NCI-H1694 treated with DMSO at 0.1 percent for 48 hours (cell line): ENCODE measurements at places on chromosomes 11 and 22.

GRCh38 chr11:32566517-32566916 lies 17.1 kb upstream of the EIF3M start:
- DNase-seq: no peak

DNA sequence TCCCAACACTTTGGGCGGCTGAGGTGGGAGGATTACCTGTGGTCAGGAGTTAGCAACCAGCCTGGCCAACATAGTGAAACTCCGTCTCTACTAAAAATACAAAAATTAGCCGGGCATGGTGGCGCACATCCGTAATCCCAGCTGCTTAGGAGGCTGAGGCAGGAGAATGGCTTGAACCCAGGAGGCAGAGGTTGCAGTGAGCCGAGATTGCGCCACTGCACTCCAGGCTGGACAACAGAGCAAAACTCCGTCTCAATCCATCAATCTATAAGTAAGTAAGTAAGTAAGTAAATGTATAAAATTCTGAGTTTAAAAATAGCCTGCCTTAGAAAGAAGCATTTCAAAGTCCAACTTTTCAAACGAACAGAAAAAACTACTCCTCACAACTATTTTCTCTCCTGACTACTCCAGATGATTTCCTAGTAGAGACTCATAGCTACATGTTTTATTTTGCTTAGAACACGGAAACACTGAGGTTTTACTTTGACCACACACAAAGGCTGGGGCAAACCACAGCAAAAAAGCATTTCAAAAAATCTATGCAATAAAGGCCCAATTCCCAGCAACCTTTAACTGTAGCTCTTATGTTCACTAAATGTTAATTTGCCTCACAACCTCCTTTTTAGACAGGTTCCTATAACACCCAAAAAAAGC lies 16.3 kb downstream of the SPTY2D1 start:
- no peak for DNase-seq

DNA sequence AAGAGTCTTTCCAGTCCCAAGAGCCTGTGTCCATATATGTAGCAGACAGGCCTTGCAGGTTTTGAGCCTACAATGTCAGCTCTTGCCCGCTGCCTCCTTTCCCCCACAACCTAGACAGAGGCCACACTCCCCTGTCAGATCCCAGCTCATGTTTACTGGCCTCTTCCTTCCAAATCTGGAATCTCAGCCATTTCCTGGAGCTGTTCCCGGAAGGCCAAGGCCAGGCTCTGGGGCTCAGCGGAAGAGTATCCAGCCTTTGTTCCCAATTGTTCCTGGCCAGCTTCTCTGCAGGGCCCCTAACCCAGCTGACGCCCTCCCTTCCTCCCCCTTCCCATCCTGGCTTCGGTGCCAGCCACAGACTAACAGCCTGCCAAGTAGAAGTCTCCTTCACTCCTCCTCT lies 1.0 kb upstream of the ROBO4 start:
- DNase-seq: no peak

DNA sequence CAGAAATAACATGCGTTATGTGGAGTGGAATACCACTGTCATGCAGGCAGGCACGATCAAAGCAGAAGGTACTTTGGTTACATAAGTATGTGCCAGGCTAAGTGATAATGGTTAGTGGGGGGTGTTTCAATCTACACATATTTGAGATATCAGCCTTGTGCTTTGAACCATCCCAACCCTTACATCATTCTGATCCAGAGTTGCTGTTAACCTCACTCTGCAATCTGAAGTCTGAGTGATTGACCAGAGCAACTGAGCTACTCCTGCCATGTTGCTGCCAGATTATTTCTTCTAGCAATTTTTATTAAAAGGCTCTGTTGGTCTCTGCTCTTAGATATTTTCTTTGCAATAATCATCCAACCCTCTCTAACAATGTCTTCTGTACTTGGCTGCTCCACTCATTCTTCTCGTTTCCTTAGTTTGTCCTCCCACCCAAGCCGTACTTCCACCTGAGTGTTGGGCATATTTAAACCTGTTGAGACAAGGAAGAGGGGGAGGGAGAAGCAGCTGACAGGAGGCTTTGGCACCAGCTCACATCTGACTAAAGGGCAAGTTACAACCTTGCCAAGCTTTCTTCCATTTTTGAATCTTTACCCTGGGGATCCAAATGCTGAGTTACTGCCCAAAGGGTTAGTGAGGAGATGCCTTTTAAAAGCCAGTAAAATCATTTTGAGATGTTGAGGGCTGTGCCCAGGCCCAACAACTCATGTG lies 114.1 kb upstream of the SESN3 start:
- no peak for DNase-seq
